Activated CD4-positive, alpha-beta T cell treated with anti-CD3 and anti-CD28 coated beads for 36 hours (primary cell): ENCODE measurements at places on chromosomes 3 and 15. TPM values are rescaled to one million over a fixed set of nuclear protein-coding genes. Genes with fewer than 3 reads are reported as not detected.
A peak's percentile ranks its signal among the peaks of the same experiment; 100 is the strongest.

CNTN4 gene
- not detected for total RNA-seq

DNA sequence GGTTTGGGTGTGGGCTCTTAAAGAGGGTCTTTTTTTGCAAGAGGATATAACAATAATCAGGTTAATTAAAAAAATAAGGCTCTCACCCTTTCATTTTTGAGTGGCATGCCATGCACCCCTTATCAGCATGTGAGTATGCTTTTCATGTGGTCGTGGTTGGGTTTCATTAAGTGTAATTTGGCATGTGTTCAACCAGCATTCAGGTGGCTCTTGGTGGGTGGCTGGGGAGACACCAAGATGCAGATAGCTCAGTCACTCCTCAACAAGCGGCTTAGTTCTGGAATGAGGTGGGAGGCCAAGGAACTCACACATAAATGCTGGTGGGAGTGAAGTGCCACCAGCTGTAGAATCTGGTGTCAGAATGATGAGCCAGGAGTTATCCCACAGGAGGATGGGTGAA, 66.8 kb downstream of the FLNB start:
- H3K36me3 ChIP-seq: peaks cover 13% of the 10 kb centered on the region
- DNase-seq: peak; percentile 54
- peaks cover 31% of the 10 kb centered on the region for H3K4me1 ChIP-seq
- peak overlapping the region; percentile 26 for H3K27ac ChIP-seq
- no peaks in the 10 kb centered on the region for H3K27me3 ChIP-seq

GRCh38 chr3:183576487-183577107, 21.1 kb upstream of the KLHL6 start:
- no peaks in the 10 kb centered on the region for H3K27me3 ChIP-seq
- no peaks in the 10 kb centered on the region for H3K36me3 ChIP-seq
- H3K4me3 ChIP-seq: no peak overlapping the region
- H3K27ac ChIP-seq: no peak overlapping the region
- DNase-seq: no peak
- H3K4me1 ChIP-seq: peaks cover 20% of the 10 kb centered on the region

ACKR2 gene
- 0.65 TPM for total RNA-seq

- H3K27ac ChIP-seq: no peak overlapping the region
- H3K27me3 ChIP-seq: no peaks in the 10 kb centered on the region
- peaks cover 37% of the 10 kb centered on the region for H3K36me3 ChIP-seq
- no peak for DNase-seq
- no peak overlapping the region for H3K4me3 ChIP-seq
- H3K4me1 ChIP-seq: peaks cover 27% of the 10 kb centered on the region
Observed at GRCh38 chr15:38479266-38479665, 25.3 kb downstream of the FAM98B start.

GRCh38 chr3:42123824-42124658, 32.9 kb downstream of the TRAK1 start:
- H3K27ac ChIP-seq: peak overlapping the region; percentile 26
- H3K4me1 ChIP-seq: peaks cover 19% of the 10 kb centered on the region
- no peaks in the 10 kb centered on the region for H3K27me3 ChIP-seq
- DNase-seq: no peak
